ENCODE measurements at places on chromosomes 13 and 19.

DNA sequence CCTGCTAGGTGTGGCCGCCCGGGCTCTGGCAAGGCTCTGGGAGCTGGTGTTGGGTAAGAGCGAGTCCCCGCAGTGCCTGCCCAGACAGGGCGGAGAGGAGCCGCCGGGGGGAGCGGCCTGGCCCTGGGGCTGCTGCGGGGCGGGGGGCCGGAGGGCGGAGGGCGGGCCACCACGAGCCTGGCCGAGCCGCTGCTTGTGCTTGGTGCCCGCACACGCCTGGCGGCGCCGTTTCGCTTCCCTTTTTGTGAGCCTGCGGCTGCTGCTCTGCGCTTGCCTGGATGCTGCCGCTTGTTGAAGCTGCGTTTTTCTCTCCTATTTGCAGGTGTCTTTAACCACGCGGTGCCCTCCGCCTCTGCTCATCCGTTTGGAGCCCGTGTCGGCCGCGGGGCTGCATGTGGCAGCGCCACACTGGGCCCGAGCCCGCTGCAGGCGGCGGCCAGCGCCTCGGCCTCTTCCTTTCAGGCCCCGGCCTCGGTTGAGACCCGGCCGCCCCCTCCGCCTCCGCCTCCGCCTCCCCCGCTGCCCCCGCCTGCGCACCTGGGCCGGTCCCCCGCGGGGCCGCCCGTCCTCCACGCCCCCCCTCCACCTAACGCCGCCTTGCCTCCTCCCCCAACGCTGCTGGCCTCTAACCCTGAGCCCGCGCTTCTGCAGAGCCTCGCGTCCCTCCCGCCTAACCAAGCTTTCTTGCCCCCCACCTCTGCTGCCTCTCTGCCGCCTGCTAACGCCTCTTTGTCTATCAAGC, 8.5 kb downstream of the PLEKHJ1 start:
- no peak for DNase-seq

GRCh38 chr19:56976995-56977906, 136.7 kb upstream of the PEG3 start:
- no peak for DNase-seq

- DNase-seq: no peak
Measured at GRCh38 chr13:29953542-29953941, 103.1 kb upstream of the UBL3 start.

- no peak for DNase-seq
Measured at GRCh38 chr13:26500618-26501320, 56.7 kb upstream of the WASF3 start.

GRCh38 chr13:45522571-45522970, 57.8 kb downstream of the COG3 start:
- no peak for DNase-seq

Measured in muscle of arm (tissue), 14 donors.